ENCODE measurements at places on chromosomes 6 and 20. TPM values are rescaled to one million over a fixed set of nuclear protein-coding genes. Genes with fewer than 3 reads are reported as not detected.

DNA sequence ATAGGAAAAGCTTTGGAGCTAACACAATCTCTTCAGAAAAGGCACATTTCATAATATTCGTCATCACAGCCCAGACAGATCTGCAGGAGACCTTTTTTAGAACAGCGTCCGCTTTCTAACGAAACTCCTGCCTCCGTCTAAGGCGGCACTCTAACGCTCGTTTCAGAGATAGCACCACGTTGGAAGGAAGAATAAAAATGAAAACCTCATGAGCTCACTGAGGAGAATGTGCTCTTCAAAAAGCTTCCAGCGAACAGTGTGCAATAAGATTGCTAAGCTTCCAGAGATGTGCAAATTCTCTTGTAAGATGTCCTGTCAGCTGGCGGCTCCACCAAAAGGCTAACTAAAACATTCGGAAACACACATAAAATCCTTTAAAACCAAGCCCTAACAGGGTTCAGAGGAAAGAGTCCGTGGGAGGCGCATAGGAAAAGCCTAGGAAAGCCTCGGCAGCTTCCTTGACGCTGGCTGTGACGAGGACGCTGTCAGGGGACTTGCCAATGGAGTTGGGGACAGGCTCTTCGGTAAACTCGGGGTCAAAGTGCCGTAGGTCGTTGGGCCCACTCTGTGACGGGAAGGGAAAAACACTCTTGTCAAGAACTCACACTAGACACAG is 117.6 kb upstream of the SLC2A12 start:
- H3K27me3 ChIP-seq, result no peaks in the 10 kb centered on the region
- H3K36me3 ChIP-seq, result peaks cover 11% of the 10 kb centered on the region
- H3K27ac ChIP-seq, result no peak overlapping the region
- no peak for DNase-seq
- H3K4me3 ChIP-seq, result no peak overlapping the region
- H3K4me1 ChIP-seq, result no peaks in the 10 kb centered on the region

GRCh38 chr6:3023663-3024483 is 24.2 kb downstream of the NQO2 start:
- no peaks in the 10 kb centered on the region for H3K27me3 ChIP-seq
- H3K4me1 ChIP-seq, result peaks cover 17% of the 10 kb centered on the region
- no peak overlapping the region for H3K4me3 ChIP-seq
- DNase-seq, result peak; percentile 75

Gene ZC2HC1B
- not detected for total RNA-seq

Gene PACRG
- total RNA-seq, result not detected

GRCh38 chr20:41017448-41018042 is 11.1 kb upstream of the TOP1 start:
- no peak overlapping the region for H3K27ac ChIP-seq
- no peak for DNase-seq
- H3K36me3 ChIP-seq, result no peaks in the 10 kb centered on the region
- no peaks in the 10 kb centered on the region for H3K27me3 ChIP-seq
- H3K4me3 ChIP-seq, result no peak overlapping the region

DNA sequence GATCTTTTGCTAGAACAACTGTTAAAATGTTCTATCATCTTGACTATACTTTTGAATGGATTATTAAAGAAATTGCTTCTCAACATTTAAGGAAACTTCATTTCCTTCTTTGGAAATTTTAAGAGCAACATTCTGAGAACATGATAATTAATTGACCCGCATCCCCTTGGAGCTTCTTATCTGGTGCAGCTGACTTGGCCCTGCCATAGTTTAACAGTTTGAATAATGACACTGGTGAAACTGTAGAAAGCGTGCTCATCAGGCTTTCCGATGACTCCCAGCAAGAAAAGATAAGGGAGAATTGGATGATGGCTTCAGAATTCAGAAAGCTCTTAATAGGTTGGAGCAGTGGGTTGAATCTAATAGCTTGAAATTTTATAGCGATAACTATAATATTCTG is 38.1 kb downstream of the SNX9 start:
- H3K27me3 ChIP-seq, result no peaks in the 10 kb centered on the region
- H3K4me3 ChIP-seq, result no peak overlapping the region
- DNase-seq, result no peak
- H3K27ac ChIP-seq, result no peak overlapping the region
- H3K4me1 ChIP-seq, result 0 out of 2 replicates have a peak, but pooled peaks cover 2% of the 10 kb centered on the region

- no peaks in the 10 kb centered on the region for H3K36me3 ChIP-seq
- no peak overlapping the region for H3K27ac ChIP-seq
- no peak overlapping the region for H3K4me3 ChIP-seq
- H3K27me3 ChIP-seq, result no peaks in the 10 kb centered on the region
- no peaks in the 10 kb centered on the region for H3K4me1 ChIP-seq
- no peak for DNase-seq
Observed at GRCh38 chr6:69668916-69669315, 127.9 kb downstream of the LMBRD1 start.

- H3K27ac ChIP-seq, result no peak overlapping the region
- H3K4me1 ChIP-seq, result no peaks in the 10 kb centered on the region
- H3K4me3 ChIP-seq, result no peak overlapping the region
- no peak for DNase-seq
Observed at GRCh38 chr6:73078908-73079610, 146.2 kb downstream of the KHDC1L start.

DNA sequence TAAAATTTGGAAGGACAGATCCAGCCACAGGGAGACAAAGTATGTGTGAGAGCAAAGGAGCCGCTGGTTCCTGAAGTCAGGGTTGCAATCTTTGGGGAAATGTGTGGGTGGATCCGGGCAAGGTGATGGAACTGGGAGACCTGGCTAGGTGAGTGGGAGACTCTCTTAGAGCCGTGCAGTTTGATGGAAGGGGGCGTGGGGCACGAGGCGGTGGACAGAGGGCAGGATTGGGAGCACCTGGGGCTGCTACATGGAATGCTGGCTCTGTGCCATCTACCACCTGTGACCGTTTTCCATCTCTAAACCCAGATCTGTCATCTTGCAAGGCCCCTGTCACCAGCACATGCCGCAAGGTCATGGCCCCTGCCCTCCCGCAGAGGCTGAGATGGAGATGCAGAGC is 268.4 kb downstream of the SMOC2 start:
- H3K27ac ChIP-seq, result no peak overlapping the region
- DNase-seq, result no peak
- no peaks in the 10 kb centered on the region for H3K36me3 ChIP-seq
- H3K27me3 ChIP-seq, result no peaks in the 10 kb centered on the region

DNA sequence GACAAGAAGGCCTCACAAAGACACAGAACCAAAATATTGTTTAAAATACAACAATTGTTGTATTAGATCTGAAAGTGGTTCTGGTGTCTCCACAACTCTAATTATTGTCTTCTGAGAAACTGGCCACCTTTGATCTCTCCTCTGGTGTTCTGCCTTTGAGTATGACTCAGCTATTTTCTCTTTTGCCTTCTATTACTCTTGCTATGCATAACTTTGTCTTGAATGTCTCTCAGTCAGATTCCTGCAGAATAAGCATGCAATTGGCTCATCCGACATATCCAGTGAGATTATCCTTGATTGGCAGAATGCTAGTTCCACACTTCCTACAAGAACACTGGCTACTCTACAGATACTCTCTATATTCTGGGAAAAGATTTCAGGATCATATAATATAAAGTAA is 14.3 kb upstream of the EPM2A start:
- no peaks in the 10 kb centered on the region for H3K27me3 ChIP-seq
- H3K4me1 ChIP-seq, result no peaks in the 10 kb centered on the region
- no peak for DNase-seq

GRCh38 chr6:131488780-131489179 is 84.2 kb upstream of the ARG1 start:
- no peak overlapping the region for H3K4me3 ChIP-seq
- H3K27ac ChIP-seq, result no peak overlapping the region
- H3K4me1 ChIP-seq, result no peaks in the 10 kb centered on the region
- H3K27me3 ChIP-seq, result no peaks in the 10 kb centered on the region
- H3K36me3 ChIP-seq, result no peaks in the 10 kb centered on the region

Gene MBOAT1
- total RNA-seq, result 19.6 TPM

- no peak overlapping the region for H3K27ac ChIP-seq
- H3K4me3 ChIP-seq, result peak overlapping the region; percentile 37
- H3K27me3 ChIP-seq, result no peaks in the 10 kb centered on the region
- peak; percentile 77 for DNase-seq
- H3K36me3 ChIP-seq, result no peaks in the 10 kb centered on the region
Observed at GRCh38 chr6:125099211-125100073, 54.1 kb upstream of the TPD52L1 start.

GRCh38 chr20:55273149-55273548 is 732.2 kb downstream of the CBLN4 start:
- no peak overlapping the region for H3K27ac ChIP-seq
- H3K4me1 ChIP-seq, result no peaks in the 10 kb centered on the region
- H3K36me3 ChIP-seq, result no peaks in the 10 kb centered on the region
- no peak overlapping the region for H3K4me3 ChIP-seq
- no peaks in the 10 kb centered on the region for H3K27me3 ChIP-seq

DNA sequence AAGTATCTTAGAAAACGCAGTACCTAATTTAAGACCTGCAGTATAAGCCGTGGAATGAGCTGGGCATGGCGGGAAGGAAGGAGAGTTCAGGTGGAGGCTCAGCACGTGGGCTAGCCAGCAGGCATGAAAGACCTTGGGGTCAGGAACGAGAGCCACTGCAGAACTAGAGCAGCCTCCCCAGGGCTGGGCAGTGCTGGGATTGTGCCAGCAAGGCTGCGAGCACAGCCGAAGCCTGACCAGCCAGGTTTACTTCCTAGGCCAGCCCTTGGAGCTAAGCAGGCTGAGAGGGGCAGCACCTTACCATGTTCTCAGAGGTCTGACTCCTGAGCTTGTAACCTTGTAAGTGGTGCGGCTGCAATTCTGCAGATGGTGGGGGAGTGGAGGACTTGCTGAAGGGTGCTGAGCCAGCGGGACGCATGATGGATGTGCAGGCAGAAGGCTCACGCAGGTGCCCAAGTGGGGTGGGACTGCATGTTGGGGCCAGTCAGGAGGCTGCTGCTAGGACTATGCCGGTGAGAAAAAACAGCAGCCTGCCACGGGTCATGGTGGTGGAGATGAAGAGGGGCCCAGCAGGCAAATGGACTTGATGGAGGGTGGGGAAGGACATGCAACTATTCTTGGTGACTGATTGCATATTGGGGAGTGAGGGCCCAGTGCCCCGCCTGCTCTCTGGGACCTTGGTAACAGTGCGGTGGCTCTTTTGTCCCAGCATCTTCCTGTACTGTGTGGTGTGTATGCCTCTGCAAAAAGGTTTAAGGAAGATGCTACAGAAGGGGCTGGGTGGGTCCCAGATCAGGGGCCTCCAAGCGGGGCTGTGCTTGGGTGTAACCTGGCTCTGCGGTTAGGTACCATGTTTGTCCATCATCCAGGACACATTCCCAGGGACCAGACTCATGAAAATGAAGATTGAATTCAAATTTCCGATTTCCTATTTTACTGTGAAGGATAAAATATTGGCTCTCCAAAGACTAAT is 37.6 kb upstream of the IRF4 start:
- H3K4me1 ChIP-seq, result no peaks in the 10 kb centered on the region
- no peaks in the 10 kb centered on the region for H3K36me3 ChIP-seq
- H3K27me3 ChIP-seq, result no peaks in the 10 kb centered on the region
- no peak overlapping the region for H3K4me3 ChIP-seq
- DNase-seq, result no peak

- H3K27me3 ChIP-seq, result no peaks in the 10 kb centered on the region
- no peaks in the 10 kb centered on the region for H3K36me3 ChIP-seq
- H3K27ac ChIP-seq, result no peak overlapping the region
- no peak overlapping the region for H3K4me3 ChIP-seq
Observed at GRCh38 chr20:44056010-44056698, 130.8 kb downstream of the JPH2 start.

Gene DDR1
- total RNA-seq, result 181 TPM

- H3K36me3 ChIP-seq, result no peaks in the 10 kb centered on the region
- H3K4me1 ChIP-seq, result no peaks in the 10 kb centered on the region
- DNase-seq, result no peak
Observed at GRCh38 chr20:62839816-62840215, 21.8 kb downstream of the TCFL5 start.

DNA sequence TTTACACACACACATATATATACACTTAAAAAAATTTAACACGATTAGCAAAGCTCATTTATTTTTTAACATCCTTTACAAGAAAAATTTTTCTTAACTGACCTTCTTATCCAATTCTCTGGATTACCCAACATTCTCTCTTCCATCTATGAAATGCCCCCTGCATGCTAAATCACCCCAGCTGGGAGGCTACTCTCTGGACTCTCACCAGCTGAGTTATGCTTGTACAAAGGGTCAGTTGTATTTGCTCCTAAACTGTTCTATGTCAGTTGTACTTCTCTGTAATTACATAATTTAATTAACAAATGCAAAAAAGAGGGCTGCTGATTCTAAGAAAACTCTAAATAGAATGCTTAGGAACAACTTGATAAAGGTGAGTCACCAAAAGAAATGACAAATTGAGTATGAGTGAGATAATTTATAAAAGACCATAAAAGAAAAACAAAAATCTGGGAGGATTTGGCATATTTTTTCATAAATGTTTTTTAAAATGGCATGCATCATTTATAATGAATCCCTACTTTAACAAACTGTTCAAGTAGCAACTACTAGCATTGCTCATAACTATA is 120.5 kb downstream of the KIF13A start:
- no peaks in the 10 kb centered on the region for H3K36me3 ChIP-seq
- no peak overlapping the region for H3K4me3 ChIP-seq
- no peaks in the 10 kb centered on the region for H3K27me3 ChIP-seq
- H3K27ac ChIP-seq, result no peak overlapping the region

Gene PRSS35
- total RNA-seq, result 2.9 TPM

DNA sequence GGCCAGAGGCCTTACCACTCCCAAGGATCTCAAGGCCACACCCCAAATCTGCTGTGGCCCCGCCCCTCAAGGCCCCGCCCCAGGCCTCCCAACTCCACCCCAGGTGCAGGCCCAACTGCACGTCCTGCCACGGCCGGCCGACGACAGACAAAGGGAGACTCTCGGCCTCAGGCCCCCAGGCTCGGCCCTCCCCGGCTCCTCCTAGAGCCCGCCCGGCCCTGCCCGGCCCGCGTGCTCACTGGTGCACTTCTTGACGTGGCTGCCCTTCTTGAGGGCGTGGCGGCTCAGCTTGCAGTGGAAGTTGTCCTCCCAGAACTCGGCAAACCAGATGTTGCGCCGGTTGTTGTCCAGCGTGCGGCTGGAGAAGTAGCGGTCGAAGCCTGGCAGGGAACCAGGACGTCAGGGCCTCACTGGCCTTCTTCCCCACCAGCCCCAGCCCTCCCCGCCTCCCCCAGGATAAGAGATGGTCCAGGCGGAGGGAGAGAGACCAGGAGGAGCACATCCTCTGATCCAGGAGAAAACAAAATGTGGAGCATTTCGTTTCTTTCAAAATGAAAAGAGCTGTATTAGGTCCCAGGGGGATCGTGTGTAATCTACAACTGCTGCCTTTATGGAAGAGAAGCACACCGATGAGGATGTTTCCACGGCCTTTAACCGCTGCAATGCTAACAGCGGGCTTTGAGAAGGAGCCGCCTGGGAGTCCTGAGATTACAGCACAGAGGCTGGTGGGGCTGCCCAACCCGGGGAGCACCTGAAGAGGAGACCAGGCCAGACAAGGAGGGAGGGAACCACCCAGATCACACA is 89.4 kb downstream of the GRM4 start:
- H3K4me1 ChIP-seq, result peaks cover 6% of the 10 kb centered on the region
- H3K27ac ChIP-seq, result no peak overlapping the region
- H3K4me3 ChIP-seq, result no peak overlapping the region
- peak; percentile 91 for DNase-seq

All from H1 (cell line).